ENCODE measurements at places on chromosomes 4 and X. TPM values are rescaled to one million over a fixed set of nuclear protein-coding genes. Genes with fewer than 3 reads are reported as not detected.
A peak's percentile ranks its signal among the peaks of the same experiment; 100 is the strongest.

Gene HPGD
- total RNA-seq: 16.5 TPM

Gene FSTL5
- total RNA-seq: not detected

Gene UCHL1
- total RNA-seq: 0.37 TPM

Gene DGKK
- total RNA-seq: not detected

Gene FGD1
- not detected for total RNA-seq

Gene NEXMIF
- 0.55 TPM for total RNA-seq

Gene SLC2A9
- total RNA-seq: 1.7 TPM

Gene CACNA1F
- 0.18 TPM for total RNA-seq

- H3K27ac ChIP-seq: no peak overlapping the region
- no peaks in the 10 kb centered on the region for H3K27me3 ChIP-seq
- no peaks in the 10 kb centered on the region for H3K4me1 ChIP-seq
- H3K36me3 ChIP-seq: peaks cover 16% of the 10 kb centered on the region
Measured at GRCh38 chr4:105765690-105766407, 57.3 kb downstream of the GSTCD start.

GRCh38 chr4:96131186-96131585, 291.3 kb downstream of the PDHA2 start:
- H3K4me3 ChIP-seq: no peak overlapping the region
- no peak for DNase-seq
- H3K4me1 ChIP-seq: no peaks in the 10 kb centered on the region
- no peak overlapping the region for H3K27ac ChIP-seq

DNA sequence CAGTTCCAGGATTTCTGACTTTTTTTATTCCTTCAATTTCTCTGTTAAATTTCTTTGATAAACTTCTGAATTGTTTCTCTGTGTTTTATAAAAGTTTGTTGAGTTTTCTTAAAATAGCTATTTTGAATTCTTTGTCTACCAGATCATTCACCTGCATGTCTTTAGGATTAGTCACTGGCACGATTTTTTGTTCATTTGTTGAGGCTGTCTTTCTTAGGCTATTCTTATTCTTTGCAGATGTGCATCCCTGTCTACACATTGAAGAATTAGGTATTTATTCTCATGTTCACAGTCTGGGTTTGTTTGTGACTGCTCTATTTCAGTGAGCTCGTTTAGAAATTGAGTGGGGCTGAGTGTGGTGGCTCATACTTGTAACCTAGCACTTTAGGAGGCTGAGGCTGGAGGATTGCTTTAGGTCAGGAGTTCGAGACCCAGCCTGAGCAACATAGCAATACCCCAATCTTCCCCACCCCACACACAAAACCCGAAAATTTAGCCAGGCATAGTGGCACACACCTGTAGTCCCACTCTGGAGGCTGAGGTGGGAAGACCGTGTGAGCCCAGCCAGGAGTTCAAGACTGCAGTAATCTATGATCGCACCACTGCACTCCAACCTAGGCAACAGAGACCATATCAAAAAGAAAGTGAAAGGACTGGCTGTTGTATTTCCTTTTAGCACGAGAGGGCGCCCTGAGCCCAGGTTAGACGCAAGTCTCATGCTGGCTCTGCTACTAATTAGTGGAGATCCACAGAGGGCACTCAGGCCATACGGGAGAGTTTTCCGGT, 42.0 kb downstream of the F8 start:
- peaks cover 3% of the 10 kb centered on the region for H3K36me3 ChIP-seq
- H3K4me3 ChIP-seq: peak overlapping the region; percentile 79
- no peaks in the 10 kb centered on the region for H3K27me3 ChIP-seq
- H3K27ac ChIP-seq: peak overlapping the region; percentile 90

GRCh38 chr4:10656420-10656819, 28.1 kb downstream of the CLNK start:
- H3K4me1 ChIP-seq: peaks cover 15% of the 10 kb centered on the region
- DNase-seq: no peak

- no peak overlapping the region for H3K27ac ChIP-seq
- no peaks in the 10 kb centered on the region for H3K36me3 ChIP-seq
- H3K4me3 ChIP-seq: peak overlapping the region; percentile 51
- H3K4me1 ChIP-seq: peaks cover 19% of the 10 kb centered on the region
Measured at GRCh38 chrX:40146262-40147125, 48.7 kb upstream of the BCOR start.

DNA sequence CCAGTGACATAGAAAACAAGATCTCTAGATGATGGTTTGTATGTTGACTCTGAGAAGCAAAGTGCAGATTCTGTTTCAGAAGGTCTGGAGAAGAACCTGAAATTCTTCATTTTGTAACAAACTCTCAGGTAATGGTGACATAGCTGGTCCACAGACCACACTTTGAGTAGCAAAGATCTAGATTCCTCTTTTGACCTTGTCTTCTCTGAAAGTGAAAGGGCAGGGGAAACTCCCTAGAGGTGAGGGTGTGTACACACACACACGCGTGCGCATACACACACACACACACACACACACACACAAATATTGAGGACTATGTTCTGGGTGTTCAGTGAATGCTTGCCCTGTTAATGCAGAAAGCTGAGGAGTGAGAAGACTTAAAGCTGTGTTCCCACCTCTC, 110.1 kb downstream of the NHSL2 start:
- no peaks in the 10 kb centered on the region for H3K36me3 ChIP-seq
- peaks cover 41% of the 10 kb centered on the region for H3K27me3 ChIP-seq
- no peak for DNase-seq

GRCh38 chr4:106628586-106629267, 260.1 kb upstream of the GIMD1 start:
- H3K27me3 ChIP-seq: no peaks in the 10 kb centered on the region
- H3K36me3 ChIP-seq: no peaks in the 10 kb centered on the region
- no peak for DNase-seq
- no peaks in the 10 kb centered on the region for H3K4me1 ChIP-seq

Measured in activated CD8-positive, alpha-beta T cell treated with anti-CD3 and anti-CD28 coated beads, Interleukin-2, amount 10 ng/mL, durations not matched to agents 7 days and 5 days (primary cell).